ENCODE measurements at places on chromosomes 6 and 20. TPM values are rescaled to one million over a fixed set of nuclear protein-coding genes. Genes with fewer than 3 reads are reported as not detected.

TP53TG5 gene
- polyA plus RNA-seq = 0.43 TPM

DEFB132 gene
- not detected for polyA plus RNA-seq

GRCh38 chr6:84651583-84651982 lies 112.8 kb downstream of the TBX18 start:
- DNase-seq = no peak

GRCh38 chr6:23272536-23272935 lies 703.2 kb downstream of the HDGFL1 start:
- no peak for DNase-seq

DNA sequence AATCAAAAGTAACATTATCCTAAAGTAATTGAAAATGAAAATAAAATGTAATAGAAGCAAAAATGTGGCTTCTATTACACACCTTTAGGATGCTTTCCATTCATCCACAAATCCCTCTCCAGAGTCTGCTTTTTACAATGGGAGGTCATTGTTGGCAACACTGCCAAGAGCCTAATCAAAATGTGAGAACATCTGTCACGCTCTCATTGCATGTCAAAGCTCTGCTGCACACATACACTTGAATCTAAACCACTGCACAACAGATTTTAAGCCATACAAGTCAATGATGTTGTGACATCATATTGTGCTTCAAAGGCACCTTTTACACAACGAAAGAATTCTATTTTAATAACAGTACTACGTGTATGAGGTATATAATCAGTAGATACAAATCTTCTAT lies 82.1 kb downstream of the PREP start:
- no peak for DNase-seq

DNA sequence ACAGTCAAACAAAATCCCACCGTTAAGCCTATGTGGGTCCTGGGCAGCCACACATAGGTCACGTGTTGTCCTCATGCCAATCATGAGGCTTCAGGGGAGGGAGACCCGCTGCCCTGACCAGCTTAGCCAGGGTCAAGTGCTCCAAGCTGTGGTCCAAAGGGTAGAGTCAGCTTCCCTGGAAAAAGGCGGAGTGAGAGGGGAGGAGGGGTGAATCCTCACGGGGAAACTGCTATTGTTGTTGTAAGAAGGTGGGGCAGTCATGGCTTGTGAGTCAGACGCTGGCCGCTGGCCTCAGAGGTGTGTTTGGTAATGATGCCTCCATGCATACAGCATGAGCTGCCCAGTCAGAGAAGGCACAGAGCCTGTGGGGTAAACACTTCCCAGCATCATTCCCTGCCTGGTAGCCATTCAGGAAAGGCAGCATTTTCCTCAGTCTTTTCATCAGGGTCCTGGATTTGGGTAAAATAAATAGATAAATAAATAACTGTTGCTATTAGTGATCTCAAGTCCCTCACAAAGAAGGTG lies 8.7 kb downstream of the CST3 start:
- peak; percentile 32 for DNase-seq

GRCh38 chr6:15266423-15266996 lies 20.6 kb downstream of the JARID2 start:
- peak; percentile 45 for DNase-seq

- no peak for DNase-seq
These were observed 263.4 kb downstream of the CDH26 start for GRCh38 chr20:60221593-60221992.

GRCh38 chr6:39839445-39839844 lies 47.3 kb downstream of the DAAM2 start:
- no peak for DNase-seq

DNA sequence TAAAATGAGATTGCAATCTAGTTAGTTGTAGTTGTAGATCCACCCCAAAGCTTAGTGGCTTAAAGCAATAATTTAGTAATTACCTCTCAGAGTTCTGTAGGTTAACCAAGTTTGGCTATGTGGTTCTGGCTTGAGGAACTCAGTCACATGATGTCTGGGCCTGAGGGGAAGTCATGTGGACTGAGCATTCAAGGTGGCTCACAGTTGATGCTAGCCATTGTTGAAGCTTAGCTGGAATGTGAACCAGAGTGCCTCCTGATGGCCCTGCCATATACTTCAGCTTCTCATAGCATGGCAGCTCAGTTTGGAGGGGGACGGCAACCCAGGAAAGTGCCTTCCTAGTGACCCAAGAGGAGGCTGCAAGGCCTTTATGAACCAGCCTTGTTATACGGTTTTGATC lies 263.2 kb upstream of the RNF217 start:
- no peak for DNase-seq

GRCh38 chr6:169527306-169527705 lies 174.5 kb downstream of the WDR27 start:
- no peak for DNase-seq

DNA sequence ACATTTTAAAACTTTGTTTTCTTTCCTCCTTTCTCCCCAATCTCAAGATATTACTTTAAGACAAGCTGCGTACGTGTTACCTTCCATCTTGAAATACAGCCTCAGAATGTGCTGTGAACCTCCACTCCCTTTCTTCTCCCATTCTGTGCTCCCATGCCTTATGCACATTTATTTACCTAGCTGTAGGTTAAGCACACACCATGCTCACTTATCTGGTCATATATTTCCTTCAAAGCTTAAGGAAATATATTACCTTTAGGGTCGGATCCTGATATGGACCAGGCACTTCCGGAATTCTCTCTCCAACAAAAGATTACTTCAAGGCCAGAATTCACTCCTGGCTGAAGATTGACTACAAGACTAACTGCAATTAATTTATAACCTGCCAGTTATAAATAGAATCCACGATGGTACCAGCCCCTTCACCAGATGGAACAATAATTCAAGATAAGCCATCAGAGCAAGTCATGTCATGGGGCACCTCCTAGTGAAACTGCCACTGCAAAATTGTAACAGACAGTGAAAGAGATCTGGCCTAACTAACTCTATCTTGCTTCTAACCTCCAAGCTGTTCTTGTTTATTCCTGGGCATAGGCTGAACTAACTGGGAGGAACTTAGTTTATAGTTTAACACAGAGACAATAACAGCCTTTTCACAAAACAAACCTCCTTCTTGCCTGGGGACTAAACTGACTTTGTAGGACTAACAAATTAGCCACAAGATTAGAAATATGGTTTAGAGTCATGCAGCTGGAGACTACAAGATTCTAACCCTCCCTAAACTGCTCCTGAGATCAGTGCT lies 47.5 kb downstream of the OR2B6 start:
- DNase-seq = no peak

All from heart right ventricle (tissue), 16 donors.